Mesenchymal stem cell (in vitro differentiated cells and primary cell): ENCODE measurements at places on chromosomes 6 and 20.

DNA sequence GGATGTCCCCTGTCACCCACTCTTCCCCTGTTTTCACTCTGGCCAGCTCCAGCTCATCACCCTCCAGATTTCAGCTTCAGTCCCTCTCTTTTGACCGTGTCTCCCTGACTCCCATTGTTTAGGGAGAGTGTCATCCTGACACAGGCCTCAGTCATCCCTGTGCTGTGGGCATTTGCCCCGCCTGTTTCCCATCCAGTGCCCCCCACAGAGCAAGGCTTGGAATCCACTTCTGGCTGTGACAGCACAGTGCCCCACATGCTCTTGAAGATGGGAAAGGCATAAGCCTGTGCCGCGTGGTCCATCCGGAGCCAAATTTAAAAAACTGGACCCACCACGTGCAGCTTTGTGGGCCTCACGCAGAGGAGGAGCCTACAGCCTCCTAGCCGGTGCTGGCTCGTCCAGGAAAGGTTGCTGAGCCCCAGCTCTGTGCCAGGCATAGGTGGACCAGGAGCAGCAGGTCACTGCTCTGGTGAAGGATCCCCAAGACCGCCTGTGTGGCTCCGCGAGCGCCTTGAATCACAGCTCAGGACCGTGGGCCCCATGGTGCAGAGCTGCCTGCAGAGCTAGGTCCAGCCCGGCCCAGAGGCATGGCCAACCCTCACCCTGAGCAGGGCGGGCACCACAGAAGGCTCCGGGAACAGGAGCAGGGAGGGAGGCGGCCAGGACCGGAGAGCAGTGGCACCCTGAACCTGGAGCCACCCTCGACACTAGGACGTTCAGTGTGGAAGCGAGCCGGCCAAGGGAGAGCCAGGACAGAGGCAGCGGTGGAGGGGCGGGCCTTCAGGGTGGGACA lies 172.8 kb downstream of the CDH4 start:
- no peak for DNase-seq

- DNase-seq: no peak
Observed at GRCh38 chr20:49503176-49503575, 20.7 kb upstream of the KCNB1 start.

- DNase-seq: no peak
Observed at GRCh38 chr6:45148278-45148677, 179.9 kb upstream of the RUNX2 start.

DNA sequence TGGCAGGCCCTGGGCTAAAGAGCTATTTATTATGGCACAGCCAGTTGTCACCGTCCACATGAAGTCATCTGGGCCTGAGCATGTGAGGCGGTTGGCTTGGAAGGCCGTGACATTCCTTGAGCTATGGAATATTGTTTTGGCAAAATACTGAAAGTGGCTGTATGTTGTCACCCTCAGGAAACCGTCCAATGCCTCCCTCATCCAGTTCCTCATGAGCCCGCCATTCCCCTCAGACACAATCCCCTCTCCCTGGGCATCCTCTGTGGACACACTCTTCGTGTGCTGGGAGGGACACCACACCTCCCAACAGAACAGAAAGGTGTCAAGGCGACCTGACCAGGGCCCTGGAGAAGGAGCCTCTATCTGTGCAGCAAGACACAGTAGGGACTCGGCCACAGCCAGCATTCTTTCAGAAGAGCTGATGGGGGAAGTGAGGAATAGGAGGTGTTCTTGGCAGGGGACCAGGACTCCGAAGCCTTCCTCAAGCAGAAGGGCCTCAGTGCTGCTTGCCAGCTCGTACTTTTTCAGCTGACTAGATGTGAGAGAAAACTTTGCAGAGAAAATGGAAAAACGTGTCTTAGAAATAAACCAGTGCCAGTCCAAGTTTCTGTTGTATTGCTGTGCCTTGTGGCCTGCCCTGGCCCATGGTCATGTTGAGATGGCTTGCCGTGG lies 120.5 kb downstream of the SOD2 start:
- no peak for DNase-seq

GRCh38 chr6:83247471-83247870 lies 54.3 kb downstream of the RWDD2A start:
- DNase-seq: no peak

DNA sequence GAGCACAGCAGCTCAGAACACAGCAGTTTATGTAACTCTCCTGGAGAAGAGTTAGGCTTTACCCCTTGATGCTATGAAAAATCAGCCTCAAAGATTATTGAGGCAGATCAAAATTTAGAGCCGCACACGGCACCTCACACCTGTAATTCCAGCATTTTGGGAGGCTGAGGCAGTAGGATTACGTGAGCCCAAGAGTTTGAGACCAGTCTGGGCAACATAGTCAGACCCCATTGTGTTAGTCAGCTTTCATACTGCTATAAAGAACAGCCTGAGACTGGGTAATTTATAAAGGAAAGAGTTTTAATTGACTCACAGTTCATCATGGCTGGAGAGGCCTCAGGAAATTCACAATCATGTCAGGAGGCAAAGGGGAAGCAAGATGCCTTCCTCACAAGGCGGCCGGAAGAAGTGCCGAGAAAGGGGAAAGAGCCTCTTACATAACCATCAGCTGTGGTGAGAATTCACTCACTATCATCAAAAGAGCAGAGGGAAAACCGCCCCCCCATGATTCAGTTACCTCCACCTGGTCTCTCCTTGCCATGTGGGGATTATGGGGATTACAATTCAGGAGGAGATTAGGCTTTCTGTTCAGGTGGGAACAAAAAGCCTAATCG lies 87.7 kb downstream of the SGK1 start:
- DNase-seq: no peak

DNA sequence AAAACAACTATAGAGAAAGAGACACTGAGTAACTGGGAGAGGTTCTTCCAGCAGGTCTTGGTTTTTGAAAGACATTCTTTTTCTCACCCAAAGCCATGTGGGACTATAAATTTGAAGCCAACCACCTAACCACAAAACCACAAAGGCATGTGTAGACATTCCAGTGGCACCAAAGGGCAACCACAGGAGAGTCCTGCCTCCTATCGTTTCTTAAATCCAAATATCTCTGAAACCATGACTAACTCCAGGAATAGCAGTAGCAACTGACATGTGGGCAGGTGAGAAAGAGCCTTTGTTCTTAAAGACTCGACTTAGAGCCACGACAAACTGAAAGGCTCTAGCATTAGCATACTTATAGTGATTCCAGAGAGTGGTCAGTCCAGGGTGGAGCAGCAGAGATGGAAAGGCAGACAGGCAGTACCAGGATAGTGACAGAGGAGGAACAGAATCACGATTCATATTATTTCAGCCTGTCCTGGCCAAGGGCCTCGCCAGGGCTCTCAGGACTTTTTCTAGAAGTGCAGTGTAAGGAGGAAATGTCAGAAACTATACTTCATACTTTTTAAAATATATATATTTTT lies 9.4 kb upstream of the COL9A1 start:
- DNase-seq: peak; percentile 65

- DNase-seq: no peak
Observed at GRCh38 chr6:14783594-14783993, 462.3 kb upstream of the JARID2 start.

DNA sequence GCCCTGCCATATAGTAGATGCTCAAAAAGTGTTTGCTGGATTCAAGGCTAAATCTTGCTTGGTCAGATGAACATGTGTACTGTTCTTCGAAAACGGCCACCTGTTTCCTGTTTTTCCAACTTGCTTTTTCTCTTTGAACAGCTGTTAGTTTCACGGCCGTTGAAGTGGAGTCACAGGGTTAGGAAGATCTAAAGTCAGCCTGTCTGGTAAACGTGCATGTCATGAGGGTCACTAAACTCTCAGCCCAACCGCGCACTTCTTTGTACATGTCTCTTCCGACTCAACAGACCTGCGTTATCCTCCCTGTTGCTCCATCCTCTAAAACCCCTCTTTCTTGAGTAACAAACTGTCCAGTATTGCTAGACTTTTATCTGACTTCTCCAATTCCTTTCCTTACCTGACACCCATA lies 93.2 kb upstream of the MAN1A1 start:
- peak; percentile 74 for DNase-seq

GRCh38 chr20:8790442-8791074 lies 278.3 kb upstream of the PLCB4 start:
- DNase-seq: peak; percentile 57

GRCh38 chr20:48267860-48268633 lies 482.8 kb upstream of the SULF2 start:
- DNase-seq: no peak

DNA sequence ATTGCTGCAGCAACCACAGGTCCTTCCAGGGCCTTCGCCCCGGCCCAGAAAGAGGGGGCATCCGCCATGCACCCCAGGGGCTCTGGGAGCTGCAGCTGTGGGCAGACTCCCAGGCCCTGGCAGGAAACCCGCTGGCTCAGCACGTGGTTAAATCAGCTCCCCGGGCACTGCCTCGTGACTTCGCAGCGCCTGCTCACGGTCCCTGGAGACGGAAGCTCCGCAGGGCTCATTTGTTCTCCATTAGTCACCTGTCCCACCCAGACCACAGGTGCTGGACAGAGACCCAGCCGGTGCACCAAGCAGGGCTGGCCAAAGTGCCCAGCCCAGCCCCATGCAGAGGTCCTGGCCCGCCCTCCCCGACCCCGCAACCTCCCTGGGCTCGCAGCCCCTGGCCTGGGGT lies 14.7 kb downstream of the KCNQ2 start:
- DNase-seq: no peak

- no peak for DNase-seq
Observed at GRCh38 chr6:166351715-166352285, 9.5 kb upstream of the SFT2D1 start.

DNA sequence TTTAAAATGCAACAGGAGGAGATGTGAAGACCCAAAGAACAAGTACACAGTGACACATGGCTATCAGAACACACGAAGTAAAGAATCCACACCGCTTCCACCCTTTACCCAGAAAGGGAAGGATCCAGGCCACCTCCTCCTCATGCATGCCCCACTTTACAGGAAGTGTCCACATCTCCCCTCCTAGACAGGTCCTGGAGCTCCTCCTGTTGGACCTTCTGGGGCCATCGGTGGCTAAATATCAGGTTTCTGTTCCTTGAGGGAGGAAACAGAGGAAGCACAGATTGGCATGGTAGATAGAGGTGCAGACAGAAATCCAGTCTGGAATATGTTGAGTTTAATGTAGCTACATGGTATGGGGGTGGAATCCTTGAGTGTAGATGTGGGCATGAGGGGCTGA lies 10.9 kb downstream of the NINL start:
- peak; percentile 50 for DNase-seq

DNA sequence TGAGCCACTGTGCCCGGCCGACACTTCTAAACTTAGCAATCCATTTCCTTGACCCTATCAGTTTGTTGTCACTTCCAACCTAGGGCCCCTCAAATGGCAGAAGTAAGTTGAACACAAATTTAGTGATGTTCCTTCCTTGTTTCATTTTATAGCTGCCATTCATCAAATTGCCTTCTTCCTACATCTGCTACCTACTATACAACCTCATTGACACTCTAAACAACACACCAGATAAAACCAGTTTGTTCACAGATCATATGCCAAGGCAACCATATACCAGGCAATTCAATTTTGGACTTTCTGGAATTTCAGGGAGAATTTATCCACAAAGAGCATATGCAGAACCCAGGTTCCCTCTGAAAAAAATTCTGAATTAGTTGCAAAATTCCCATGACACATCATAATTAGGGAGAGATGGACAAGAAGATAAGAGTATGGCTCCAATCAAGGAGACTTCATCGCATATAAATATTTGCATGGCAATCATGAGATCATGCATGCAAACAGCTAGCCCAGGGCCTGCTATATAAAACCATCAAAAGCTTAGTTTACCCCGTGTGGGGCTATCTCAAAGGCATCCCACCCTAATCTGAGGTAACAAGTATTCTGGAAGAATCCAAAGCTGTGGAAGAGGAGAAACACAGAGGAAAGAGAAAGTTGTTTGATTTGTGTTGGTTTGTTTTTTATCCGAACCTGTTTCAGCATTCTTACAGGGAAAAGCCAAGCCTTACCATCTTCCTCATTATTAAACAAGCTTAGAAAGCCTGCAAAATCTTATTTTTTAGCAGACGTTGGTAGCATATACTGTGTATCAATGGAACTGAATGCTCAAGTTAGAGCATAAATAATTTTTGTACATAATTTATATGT lies 132.8 kb upstream of the TNFAIP3 start:
- DNase-seq: no peak

DNA sequence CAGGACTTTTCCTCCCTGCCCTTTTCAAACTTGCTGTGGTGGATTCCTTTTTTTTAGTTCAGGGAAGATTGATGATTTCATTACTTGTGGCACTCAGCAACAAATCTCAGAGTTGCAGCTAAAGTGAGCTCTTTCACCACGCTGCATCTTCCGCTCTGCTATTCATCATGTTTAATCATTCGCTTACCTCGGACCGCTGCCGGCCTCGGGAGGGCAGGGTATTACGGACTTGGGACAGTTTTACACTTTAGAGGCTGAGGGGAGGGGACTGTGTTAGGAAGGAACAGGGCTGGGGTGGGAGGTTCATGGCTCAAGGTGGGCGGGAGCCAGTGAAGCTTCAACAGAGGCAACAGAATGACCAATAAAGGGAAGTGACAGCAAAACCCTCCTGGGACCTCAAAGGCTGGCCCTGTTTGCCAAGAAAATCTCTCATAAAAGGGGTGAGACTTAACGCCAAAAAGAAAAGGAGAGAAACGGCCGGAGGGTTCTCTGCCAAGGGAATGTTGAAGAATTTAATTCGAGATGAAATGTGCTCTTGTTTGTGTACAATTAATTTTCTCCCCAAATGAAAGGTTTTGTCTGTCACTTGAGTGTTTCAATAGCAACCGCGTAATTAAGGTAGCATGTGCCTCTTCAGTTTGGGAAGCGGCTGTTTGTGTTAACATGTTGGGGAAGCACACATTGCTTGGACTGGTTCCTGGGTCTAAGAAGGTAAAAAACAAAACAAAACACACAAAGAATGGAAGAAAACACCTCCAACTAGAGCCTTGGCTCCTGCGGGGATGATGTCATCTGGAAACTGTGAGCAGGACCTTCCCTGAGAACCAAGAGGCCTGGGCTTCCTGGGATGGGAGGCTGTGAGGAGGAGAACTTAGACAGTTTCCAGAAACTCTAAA lies 72.5 kb upstream of the SULF2 start:
- DNase-seq: peak; percentile 60

GRCh38 chr6:84798257-84798656 lies 33.9 kb upstream of the TBX18 start:
- DNase-seq: no peak

DNA sequence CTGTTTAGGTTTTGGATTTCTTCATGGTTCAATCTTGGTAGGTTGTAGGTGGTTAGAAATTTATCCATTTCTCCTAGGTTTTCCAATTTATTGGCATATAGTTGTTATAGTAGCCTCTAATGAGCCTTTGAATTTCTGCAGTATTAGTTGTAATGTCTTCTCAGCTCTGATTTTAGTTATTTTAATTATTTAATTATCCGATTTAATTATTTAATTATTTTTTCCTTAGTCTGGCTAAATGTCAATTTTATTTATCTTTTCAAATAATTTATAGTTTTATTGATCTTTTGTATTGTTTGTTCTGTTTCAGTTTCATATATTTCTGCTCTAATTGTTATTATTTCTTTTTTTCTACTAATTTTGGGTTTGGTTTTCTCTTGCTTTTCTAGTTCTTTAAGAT lies 28.1 kb upstream of the SOX4 start:
- no peak for DNase-seq

GRCh38 chr6:143614235-143614634 lies 63.5 kb upstream of the PHACTR2 start:
- no peak for DNase-seq
